ENCODE measurements at places on chromosomes 7 and 10.

- no peak for DNase-seq
Measured at GRCh38 chr7:152663931-152664330, 12.0 kb downstream of the XRCC2 start.

DNA sequence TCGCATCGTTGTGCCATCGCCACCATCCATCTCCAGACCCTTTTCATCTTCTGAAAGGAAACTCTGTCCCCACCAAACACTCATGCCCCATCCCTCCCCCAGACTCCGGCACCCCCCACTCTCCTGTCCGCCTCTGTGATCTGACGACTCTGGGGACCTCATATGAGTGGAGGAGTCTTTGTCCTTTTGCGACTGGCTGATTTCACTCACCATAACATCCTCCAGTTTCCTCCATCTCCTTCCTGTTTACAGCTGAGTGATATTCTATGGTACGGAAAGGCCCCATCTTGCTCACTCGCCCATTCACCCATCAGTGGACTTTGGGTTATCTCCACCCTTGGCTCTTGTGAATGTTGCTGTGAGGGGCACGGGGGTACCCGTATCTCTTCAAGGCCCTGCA lies 11.8 kb upstream of the INSIG1 start:
- DNase-seq = no peak

DNA sequence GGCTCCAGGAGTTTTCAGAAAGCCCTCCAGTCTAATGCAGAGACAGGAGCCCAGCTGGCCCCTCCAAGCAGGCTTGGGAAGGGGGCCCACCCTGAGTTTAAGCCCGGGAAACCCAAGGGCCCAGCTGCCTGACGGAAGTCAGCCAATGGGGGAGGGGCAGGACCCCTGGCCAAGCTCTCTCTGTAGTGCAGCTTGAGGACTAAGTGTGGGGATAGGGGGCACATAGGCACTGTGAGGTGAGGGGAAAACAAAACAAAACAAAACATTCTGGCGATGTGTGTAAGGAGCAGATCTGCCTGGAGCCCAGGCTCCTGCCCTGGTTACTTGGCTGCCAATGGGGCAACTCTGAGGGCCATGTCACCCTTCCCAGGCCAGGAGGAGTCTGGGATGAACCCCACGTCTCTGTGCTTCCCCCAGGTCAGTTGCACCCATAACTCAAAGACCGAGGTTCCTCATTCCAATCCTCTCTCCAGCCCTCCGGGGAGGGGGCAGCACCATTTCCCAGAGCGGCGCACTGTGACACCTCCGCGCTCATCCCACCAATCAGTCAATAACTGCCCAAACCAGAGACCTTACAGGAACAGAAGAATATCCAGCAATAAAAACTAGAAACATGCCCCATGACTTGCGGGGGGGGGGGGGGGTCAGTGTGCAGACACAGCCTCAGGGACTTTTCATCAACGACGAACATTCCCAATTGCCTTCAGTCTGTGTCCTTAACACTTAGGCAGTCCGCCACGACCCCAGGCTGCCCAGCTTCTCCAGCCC lies 1.7 kb downstream of the CXCL12 start:
- no peak for DNase-seq

DNA sequence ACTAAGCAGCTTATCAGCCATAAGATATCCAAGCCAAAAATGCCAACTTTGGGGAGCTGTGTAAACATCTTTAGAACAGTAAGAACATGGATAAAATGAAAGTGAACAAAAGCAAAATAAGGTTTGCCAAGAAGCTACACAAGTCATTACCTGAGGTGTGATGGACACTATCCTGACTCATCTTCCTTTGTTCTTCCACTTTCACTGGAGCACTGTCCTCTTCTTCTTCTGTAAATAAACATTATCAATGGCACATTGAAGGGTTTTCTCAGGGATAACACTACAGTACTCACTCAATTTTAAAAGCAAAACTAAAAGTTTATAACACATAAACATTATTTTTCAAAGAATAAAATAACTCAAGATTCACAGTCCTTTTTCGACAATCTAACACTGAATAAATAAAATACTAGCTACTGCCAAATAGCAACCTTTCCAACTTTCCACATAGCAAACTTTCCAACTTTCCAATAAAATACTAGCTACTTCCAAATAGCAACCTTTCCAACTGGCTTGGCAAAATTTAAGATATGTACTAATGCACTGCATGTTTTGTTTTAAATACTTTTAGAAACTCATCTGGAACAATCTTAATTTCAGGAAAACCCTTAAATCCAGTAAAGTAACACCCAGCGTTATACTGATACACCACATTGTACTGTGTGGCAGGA lies 174.1 kb downstream of the SKAP2 start:
- DNase-seq = no peak

GRCh38 chr10:60645980-60646379 lies 132.3 kb upstream of the CDK1 start:
- DNase-seq = no peak

- no peak for DNase-seq
Measured at GRCh38 chr7:68691261-68692216, 906.7 kb upstream of the AUTS2 start.

GRCh38 chr10:11631890-11632587 lies 20.6 kb upstream of the USP6NL start:
- no peak for DNase-seq

DNA sequence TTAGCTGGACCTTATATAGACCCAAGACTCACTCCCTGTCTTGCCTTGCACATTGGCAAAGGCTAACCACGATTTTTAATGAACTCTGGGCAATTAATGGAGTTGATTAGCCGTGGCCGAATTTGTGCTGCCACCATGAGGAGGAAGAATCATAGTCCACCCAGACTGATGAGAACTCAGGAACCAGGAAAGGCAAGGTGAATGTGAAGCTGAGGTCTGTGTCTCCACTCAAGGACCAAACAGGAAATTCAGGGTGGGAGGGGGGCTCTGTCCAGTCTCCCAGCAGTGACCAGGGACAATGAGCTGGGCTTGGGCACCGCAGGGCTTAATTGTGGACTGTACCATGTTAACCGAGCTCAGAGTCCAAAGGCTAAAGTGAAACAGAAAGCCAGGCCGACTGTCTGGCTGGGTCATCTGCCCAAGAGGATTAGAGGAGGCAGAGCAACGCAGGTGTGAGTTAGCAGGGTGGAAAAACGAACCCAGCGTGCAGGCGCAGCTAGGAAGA lies 127.0 kb upstream of the JCAD start:
- no peak for DNase-seq

- no peak for DNase-seq
Measured at GRCh38 chr7:7742223-7742622, 23.8 kb upstream of the RPA3 start.

GRCh38 chr7:120233338-120233737 lies 39.6 kb upstream of the KCND2 start:
- DNase-seq = no peak

DNA sequence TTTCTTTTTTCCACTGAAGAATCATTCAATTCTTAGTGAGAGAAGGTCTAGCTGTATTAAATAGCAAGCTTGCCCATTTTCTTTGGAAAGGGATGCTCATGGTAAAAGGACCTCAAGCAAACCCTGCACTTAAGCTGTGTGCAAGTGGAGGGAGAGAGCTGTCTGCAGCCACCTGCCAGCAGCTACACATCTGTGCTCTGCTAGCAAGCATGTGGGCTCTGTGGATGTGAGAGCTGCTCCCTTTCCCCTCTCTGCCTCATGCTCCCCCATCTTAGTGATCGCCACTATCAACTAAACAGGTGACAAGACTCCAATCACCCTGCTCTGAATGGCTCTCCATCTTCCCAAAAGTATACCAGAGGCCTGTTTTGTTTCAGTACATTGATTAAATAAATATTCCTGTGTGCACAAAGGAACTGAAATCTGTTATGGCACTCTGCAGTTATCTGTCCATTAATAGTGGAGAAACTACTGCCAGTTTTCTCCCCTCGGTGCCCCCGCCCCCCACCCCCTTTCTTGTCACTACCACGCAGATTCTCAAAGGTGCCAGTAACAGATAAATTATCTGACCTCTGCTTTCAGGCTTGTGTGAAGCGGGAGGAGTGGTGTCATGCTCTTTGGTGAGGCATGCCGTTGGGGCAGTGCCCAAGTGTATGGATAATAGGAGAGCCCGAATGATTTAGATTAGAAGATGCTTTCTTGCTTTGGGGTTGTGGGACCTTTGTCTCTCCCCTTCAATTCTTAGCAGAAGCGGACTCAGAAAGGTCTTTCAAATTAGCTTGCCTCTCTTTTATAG lies 26.4 kb downstream of the AUTS2 start:
- no peak for DNase-seq

- DNase-seq = no peak
Measured at GRCh38 chr10:90977162-90977854, 56.4 kb upstream of the ANKRD1 start.

GRCh38 chr7:66553001-66553400 lies 75.7 kb upstream of the KCTD7 start:
- no peak for DNase-seq

GRCh38 chr7:70554646-70555045 lies 577.3 kb upstream of the GALNT17 start:
- no peak for DNase-seq

- no peak for DNase-seq
Measured at GRCh38 chr7:134089446-134089845, 37.7 kb upstream of the LRGUK start.

DNA sequence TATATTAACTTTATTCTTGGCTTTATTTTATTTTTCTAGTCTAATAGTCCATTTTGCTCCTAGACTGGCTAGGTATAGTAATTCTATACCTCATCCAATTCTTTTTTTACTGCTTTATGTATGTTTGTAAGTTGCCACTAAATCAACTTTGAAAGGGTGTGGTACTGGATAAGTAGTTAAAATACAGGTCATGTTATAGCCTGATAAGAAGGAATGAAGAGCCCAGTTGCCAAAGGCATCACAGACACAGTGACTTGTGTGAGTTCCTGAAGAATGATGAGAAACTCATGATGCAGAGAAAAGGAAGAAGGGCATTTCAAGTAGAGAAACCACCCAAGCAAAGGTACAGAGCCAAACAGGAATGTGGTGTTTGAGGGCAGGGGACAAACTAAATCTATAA lies 27.3 kb downstream of the NAPEPLD start:
- no peak for DNase-seq

- no peak for DNase-seq
Measured at GRCh38 chr10:35194471-35194870, 67.8 kb downstream of the CREM start.

- no peak for DNase-seq
Measured at GRCh38 chr10:120115959-120116358, 223.4 kb downstream of the SEC23IP start.

- DNase-seq = no peak
Measured at GRCh38 chr10:125629758-125630376, 53.1 kb downstream of the TEX36 start.

GRCh38 chr10:113099431-113100183 lies 149.6 kb downstream of the TCF7L2 start:
- no peak for DNase-seq

GRCh38 chr10:111511751-111512150 lies 434.9 kb downstream of the ADRA2A start:
- DNase-seq = no peak

DNA sequence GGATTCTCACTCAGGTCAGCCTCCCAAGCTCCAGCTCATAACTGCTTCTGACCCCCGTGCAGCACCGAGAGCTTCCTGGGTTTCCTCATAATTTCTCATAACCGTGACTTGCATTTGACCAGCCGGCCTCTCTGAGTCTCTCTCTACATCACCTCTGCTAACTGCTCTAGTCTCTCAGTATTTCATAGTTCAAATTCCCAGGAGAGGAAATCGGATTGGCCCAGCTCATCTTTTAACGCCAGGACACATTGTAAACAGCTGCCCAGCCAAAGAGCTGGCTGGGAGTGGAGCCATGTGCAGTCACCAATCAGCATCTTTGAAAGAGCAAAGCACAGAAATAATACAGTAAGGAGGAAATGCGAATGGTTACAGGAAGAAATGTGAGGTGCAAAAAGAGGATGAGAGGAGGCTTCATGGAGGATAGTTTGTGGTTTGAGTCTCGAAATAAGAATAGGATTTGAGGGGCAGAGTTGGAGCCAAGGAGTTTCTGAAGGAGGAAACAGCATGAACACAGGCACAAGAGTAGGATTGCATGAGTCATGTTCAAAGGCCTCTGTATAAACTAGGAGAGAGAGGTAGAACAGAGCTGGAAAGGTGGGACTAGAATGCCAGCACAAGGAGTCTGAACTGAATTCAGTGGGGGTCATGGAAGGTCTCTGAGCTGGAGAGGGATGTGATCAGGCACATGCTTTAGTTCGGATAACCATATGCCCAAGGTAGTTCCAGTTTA lies 15.2 kb upstream of the LBX1 start:
- DNase-seq = no peak

DNA sequence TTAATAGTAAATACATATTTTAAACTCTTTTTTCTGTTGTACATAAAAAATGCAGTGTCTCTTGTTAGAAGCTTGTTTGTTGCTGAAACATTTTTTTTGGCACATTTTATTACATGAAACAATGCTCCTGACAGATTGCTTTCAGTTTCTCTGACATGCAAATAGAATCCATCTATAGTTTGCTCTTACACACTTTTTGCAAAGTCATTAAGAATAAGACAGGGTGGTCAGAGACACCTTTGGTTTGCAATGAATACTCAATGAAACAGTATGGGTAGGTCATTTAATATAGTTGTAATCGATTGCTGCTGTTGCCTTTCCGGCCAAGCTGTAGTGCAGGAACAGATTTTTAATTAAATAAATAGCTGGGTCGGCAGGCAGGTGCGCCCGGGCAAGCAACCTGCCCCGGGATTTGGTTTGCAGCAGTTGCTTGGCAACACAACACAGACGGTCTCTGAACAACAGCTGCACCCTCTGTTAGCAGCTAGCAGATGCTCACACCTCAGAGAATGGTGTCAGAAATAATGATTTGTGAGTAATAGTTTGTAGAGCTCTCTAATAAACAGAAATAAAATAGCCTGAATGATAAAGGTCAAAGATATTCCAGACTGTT lies 115.7 kb upstream of the CACNA2D1 start:
- no peak for DNase-seq

DNA sequence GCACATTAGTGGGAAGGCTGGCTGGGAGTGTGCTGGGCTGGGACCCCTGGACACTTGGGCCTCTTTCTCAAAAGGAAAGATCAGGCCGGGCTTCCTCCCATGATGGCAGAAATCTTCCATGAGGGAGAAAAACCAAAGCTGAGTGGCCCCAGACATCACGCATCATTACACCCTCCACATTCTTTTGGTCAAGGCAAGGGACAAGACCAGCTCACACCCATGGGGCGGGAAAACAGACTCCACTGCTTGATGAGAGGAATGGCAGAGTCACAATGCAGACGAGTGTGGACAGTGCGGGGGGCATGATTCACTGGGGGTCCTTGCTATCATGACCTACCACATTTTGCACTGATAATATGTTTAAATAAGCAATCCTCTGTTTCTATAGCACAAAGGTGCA lies 73.3 kb downstream of the CREB3L2 start:
- DNase-seq = no peak
